ENCODE measurements at places on chromosomes 2 and 18.

DNA sequence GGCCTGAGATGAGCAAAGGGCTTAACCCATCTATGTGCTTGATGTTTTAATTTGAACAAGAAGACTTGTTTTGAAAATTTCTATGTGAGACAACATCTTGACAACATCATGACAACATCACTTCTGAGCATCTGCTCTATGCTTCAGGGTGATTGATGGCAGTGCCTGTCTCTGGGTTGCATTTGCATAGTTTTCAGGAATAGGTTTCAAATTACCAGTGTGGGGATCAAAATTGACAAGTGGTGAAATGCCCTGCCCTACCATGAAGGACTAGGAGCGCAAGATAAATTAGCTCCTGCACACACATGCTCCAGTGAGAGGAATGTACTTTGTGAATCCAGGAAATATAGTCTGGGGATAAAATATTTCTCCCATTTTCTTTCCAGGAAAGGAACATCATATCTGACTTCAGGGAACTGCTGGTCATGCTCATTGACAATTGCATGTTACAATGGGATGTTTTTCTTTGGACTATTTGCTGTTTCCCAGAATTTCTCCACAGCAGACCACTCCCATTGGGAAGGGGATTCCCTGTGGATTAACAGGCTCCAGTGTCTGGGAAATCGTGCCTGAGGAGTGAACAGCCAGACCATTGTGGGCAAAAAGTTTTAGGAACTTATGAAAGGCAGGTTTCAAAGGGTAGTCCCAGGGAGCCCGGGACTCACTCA is 45.3 kb upstream of the IL1R2 start:
- no peak for DNase-seq

- no peak for DNase-seq
These were observed 19.4 kb upstream of the ZSWIM2 start for GRCh38 chr2:186868344-186868743.

DNA sequence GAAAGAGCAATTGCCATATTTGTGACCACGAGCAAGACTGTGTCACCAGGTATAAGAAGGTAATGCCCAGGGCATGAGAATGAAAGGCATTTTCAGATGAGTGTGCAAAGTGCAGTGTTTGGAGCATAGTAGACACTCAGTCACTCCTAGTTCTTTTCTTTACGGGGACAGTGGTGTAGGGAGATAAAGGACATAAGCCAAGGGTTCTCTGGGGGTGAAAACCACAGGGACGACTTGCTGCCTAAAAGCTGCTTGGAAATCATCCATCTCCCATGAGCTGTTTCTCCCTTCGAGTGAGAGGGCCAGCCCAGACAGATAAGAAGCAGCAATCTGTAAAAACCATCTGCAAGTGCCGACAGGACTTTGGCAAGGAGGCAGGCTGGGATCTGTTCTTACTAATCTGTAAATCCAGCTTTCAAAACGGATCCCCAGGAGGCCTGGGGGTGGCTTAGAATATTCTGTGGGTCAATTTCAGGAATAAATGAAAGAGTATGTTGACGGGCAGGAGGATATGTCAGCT is 221.6 kb downstream of the LPIN1 start:
- DNase-seq, result no peak

- DNase-seq, result no peak
These were observed 25.9 kb downstream of the SIGLEC15 start for GRCh38 chr18:45851161-45851925.

- no peak for DNase-seq
These were observed 28.1 kb downstream of the MLPH start for GRCh38 chr2:237515166-237515565.

DNA sequence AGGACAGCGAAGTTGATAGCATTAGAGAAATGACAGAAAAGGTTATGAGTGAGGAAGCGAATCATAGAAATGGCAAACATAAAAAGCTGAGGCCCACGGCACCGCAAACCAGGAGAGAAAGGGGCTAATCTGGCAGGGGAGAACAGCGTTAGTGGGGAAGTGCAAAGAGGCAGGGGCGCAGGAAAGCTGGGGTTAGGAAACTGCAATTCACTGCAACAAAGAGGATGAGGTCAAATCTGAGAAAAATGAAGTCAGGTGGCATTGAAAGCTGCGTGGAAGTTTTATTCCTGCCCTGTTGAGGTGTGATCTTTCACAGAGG is 653 bp upstream of the ABI2 start:
- DNase-seq, result no peak
